Stimulated activated CD4-positive, alpha-beta T cell treated with anti-CD3 and anti-CD28 coated beads, Interleukin-4, amount 100 ng/mL, for 1 hour (primary cell): ENCODE measurements at places on chromosomes 6 and 20.

DNA sequence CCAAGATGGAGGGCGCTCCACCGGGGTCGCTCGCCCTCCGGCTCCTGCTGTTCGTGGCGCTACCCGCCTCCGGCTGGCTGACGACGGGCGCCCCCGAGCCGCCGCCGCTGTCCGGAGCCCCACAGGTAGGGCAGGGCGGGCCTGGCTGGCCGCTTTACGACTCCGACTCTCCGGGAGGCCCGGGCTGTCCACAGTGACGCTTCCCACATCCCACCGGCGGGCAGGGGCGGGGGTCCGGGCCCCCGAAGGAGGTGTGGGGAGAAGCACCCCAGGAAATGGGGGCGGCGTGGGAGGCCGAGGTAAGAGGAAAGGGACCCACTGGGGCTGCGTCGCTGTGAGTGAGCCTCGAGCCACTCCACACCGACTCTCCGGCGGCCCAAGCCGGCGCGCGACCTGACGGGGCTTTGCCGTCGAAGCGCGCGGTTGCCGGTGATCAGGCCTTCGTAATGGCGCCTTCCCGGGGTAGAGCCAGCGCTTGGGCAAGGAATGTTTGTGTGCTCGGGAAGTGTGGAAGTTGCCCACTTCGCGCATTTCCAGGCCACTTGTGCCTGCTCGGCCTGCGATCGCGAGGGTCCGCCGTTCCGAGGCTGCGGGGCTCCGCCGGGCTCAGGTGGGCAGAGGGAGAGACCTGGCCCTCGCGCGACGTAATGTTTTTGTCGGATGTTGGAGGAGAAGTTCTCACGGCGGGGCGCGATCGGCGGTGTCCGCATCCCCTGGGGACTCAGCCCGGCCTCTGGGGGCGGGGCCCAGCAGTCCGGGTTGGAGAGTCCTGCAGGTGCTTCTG is 427 bp downstream of the GINM1 start:
- DNase-seq: peak; percentile 64

DNA sequence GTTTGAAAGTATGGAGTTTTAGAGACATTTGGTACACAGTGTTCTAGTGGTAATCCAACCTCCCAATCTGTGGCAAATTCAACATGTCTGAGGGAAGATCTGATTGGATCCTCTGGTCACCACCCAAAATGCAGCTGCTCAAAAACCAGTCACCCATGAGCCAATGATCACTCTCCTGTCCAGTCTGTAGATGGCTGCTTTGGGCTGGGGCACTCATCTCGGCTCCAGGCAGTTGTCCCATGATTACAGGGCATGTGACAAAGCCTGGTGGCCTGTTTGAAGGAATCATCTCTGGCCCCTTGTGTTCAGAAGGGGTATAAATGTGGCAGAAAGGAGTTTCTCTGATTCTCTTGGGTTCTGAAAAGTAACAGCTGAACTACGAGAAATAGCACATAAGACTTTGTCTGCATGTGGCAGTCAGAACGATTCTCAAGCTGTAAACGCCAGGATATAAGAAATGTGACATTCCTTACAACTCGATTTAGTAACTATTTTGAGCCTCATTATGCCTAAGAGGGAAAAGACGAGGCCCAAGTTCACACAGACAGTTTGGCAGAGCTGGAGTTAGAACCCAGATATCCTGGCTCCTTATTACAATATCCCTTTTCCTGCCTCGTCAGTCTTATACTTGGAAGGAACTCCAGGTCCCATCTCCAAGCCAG is 3.9 kb upstream of the C20orf202 start:
- no peak for DNase-seq

DNA sequence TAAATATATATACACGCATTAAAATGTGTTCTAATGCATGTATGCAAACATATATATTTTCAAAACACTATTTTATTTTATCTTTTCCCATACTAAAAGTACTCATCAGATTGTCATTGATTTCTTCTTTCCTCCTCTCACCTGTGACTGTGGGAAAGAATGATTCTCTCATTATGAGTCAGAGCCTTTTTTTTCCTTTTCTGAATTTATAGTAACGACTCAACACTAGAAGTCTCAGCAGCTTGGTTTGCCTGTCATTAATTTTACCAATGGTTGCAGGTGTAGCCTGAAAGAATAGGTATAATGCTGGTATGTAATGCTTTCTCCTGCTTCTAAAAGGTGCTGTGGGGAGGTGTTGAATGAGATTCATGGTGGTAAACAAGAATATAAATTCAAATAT is 328.7 kb downstream of the UTRN start:
- DNase-seq: no peak

- DNase-seq: peak; percentile 74
Observed at GRCh38 chr20:51595058-51595532, 52.6 kb upstream of the NFATC2 start.

GRCh38 chr6:43355862-43356590 is 13.4 kb downstream of the ZNF318 start:
- DNase-seq: no peak

DNA sequence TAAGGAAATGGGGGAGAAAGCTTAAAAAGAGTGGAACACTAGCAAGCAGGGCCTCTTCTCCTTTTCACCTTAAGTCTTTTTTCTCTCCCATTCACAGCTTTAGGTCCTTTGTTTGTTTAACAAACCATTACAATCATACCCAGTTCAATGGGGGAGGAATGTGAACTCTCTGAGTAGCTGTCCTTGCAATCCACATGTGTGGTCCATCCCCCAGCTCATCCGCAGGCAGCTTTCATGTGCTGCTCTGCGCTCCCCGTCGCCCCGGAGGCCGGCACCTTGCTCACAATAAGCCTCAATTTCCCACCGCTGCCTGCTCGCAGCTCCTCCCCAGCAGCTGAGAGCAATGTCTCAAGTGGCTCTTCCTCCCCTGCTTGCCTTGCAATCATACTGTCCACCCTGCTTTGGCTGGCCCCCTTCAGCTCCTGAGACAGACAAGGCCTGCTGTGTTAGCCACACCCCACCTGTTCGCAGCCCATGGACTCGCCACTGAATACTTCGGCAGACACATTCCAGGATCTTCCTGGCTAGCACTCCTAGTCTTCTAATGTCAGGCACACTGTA is 49.1 kb downstream of the PLAGL1 start:
- no peak for DNase-seq

- DNase-seq: no peak
Observed at GRCh38 chr6:137223370-137224131, 4.4 kb upstream of the IFNGR1 start.

- no peak for DNase-seq
Observed at GRCh38 chr20:54515793-54516628, 40.6 kb downstream of the DOK5 start.

DNA sequence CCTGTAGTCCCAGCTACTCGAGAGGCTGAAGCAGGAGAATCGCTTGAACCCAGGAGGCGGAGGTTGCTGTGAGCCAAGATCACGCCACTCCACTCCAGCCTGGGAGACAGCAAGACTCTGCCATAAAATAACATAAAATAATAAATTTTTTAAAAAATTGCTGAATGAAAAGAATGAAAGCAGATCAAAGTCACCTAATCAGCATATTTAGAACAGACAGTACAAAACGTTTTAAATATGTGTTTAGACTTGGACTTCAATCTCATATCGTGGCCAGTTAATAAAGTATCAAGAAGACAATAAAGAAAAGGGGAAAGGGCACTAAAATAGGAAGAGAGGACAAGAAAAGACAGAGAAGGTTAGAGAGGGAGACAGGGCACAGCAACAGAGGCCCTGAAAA is 74.6 kb downstream of the EPM2A start:
- no peak for DNase-seq

- peak; percentile 74 for DNase-seq
Observed at GRCh38 chr20:57622579-57623381, 2.6 kb upstream of the ZBP1 start.

DNA sequence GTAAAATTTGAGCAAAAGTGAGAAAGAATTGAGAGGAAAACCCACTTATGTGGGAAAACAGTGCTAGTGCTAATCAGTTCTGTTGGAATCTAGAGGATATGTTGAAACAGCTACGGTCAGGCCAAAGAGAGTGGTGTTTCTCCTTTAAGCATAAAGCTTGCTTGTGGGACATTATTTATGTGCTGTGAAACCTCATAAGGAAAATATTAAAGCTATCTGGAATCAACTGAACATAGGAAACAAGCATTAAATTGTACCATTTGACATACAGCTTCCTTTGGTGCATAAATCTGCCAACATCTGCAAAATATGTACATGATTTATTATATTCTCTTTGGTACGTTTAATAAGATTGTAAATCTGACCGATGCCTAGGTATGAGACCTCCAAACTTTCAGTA is 182.5 kb upstream of the PDE10A start:
- DNase-seq: no peak

GRCh38 chr20:13041574-13042457 is 33.0 kb downstream of the SPTLC3 start:
- DNase-seq: no peak

- DNase-seq: peak; percentile 39
Observed at GRCh38 chr6:13445005-13445743, 42.2 kb downstream of the GFOD1 start.

DNA sequence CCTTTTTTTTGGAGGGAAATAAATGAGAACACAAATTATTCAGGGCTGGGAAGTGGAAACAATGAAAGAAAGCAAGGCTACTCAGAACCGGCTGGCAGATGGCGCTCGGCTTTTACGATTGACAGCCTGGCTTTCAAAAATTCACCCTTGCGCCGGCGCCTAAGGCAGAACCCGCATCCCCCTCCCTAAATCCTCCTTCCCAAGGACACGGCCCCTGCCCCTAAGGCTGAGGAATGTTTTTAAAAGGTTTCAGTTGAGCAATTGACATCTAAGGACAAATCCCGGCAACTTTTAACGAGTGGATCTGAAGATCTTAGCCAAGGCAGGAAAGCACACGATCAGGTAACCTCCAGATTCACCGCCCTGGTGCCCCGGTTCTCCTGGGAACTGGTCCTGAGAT is 16.3 kb downstream of the GNAS start:
- no peak for DNase-seq

DNA sequence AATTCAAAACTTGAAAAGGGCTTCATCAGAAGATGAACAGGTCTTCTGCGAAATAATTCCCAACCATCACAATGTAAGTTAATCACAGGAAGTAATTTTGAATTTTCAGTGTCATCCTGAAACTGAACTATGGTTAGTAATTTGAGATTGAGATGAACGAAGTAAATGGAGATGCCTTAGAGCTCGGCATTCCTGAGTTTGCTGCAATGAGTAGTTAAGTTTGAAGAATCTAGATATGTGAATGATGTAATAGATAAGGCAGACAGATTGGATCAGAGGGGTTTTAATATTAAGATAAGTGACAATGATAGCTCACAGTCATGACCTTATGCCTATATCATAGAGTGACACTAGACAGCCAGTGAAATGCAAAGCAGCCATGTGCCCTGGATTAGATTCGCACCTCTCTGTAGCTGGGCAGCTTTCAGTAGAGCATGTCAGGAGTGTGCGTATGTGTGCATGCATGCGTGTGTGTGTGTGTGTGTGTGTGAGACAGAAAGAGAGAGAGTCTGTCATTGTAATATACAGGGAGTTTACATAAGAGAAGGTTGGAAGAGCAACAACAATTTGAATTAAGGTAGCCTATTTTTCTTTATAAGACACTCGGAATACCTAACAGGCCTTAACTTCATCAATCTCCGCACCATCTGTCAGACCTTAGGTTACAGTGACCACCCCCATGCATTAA is 233.0 kb downstream of the GMPR start:
- no peak for DNase-seq

GRCh38 chr20:38447251-38447661 is 12.1 kb upstream of the SNHG17 start:
- DNase-seq: no peak

DNA sequence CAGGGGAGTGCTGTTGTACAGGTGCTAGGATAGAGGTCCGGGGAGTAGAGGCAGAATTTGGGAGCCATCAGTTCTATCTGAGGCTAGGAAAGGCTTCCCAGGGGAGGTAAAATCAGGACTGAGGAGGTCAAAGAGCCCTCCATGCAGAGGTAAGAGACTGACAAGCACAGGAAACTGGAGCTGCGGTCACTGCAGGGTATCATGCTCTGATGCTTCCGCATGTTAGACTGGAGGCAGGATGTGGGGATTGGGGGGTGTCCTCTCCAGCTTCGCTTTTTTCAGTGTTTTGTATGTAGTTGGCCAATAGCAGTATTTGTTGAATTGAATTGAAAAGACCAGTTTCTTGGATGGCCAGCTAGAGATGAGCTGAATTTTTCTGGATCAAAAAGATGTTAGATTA is 87.8 kb downstream of the SLC22A3 start:
- DNase-seq: no peak

GRCh38 chr6:158158123-158158522 is 9.9 kb downstream of the SERAC1 start:
- DNase-seq: no peak

DNA sequence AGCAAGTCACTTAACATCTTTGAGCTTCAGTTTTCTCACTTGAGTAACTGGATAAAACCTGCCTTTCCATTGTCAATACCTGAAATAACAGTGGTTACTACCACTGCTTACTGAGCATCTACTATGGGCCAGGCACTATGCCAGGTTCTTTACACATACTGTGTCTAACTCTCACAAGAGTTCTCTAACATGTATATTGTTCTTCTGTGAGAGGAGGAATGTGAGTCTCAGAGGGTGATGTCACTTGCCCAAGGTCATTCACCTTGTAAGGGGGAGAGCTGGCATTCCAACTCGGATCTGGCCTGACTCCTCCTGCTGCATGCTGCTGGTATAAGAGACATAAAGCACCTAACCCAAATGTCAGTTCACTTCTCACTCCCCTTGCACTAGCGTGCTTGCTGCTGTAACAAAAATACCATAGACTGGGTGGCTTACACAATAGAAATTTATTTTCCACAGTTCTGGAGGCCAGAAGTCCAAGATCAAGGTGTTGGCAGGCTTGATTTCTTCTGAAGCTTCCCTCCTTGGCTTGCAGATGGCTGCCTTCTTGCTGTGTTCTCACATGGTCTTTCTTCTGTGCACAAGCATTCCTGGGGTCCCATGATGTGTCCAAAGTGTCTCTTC is 21.9 kb upstream of the SGK2 start:
- DNase-seq: no peak

DNA sequence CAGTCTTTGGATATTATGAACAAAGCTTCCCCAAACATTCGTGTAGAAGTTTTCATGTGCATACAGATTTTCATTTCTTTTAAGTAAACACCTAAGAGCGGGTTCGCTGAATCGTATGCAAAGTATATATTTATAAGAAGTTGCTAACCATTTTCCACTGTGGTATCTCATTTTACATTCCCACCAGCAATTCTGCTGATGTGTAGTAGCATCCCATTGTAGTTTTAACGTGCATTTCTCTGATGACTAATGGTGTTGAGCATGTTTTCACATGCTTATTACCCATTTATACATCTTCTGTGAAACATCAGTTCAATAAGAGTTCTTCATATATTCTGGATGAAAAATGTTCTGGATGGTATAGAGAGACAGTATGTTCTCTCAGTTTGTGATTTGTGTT is 97.4 kb downstream of the IYD start:
- DNase-seq: no peak

GRCh38 chr6:112016320-112016719 is 37.6 kb upstream of the CCN6 start:
- DNase-seq: peak; percentile 59

- DNase-seq: no peak
Observed at GRCh38 chr6:163941624-163941976, 527.1 kb downstream of the QKI start.

- no peak for DNase-seq
Observed at GRCh38 chr20:7237251-7237650, 469.8 kb downstream of the BMP2 start.

- DNase-seq: no peak
Observed at GRCh38 chr6:118935331-118935668, 341 bp upstream of the MCM9 start.
